ENCODE measurements at places on chromosomes 12 and 14. TPM values are rescaled to one million over a fixed set of nuclear protein-coding genes. Genes with fewer than 3 reads are reported as not detected.

LRIG3 gene
- total RNA-seq = 18.3 TPM

RNASE9 gene
- not detected for total RNA-seq

RTL1 gene
- total RNA-seq = not detected

RNASE4 gene
- total RNA-seq = 38.9 TPM

ARMH4 gene
- 5.1 TPM for total RNA-seq

SRGAP1 gene
- 9.4 TPM for total RNA-seq

SSPN gene
- 12.1 TPM for total RNA-seq

PLEKHG7 gene
- not detected for total RNA-seq

JKAMP gene
- total RNA-seq = 120 TPM

TGM1 gene
- 0.85 TPM for total RNA-seq

SLC17A8 gene
- total RNA-seq = not detected

OASL gene
- 0.56 TPM for total RNA-seq

Measured in regular cardiac myocyte (primary cell).